Left ventricle myocardium inferior (tissue), 1 donor: ENCODE measurements at places on chromosomes 12 and 14. TPM values are rescaled to one million over a fixed set of nuclear protein-coding genes. Genes with fewer than 3 reads are reported as not detected.

GRCh38 chr12:91140026-91140931, 29.0 kb upstream of the LUM start:
- no peak overlapping the region for H3K4me3 ChIP-seq
- H3K4me1 ChIP-seq: peaks cover 14% of the 10 kb centered on the region
- H3K36me3 ChIP-seq: no peaks in the 10 kb centered on the region
- H3K27ac ChIP-seq: peak overlapping the region; percentile 67

GRCh38 chr14:67532998-67533753, at the start of gene PLEKHH1:
TSS of gene PLEKHH1 (plus strand) at chr14:67533290. CDS start at chr14:67541868, 8,578 bp downstream.
- H3K4me3 ChIP-seq: peak within 1 kb of the TSS; percentile 72
- H3K27me3 ChIP-seq: no peaks in the 10 kb centered on the region

GRCh38 chr12:113448873-113449272, 22.8 kb downstream of the LHX5 start:
- peaks cover 78% of the 10 kb centered on the region for H3K27me3 ChIP-seq
- DNase-seq: no peak
- H3K36me3 ChIP-seq: no peaks in the 10 kb centered on the region
- H3K4me1 ChIP-seq: no peaks in the 10 kb centered on the region
- no peak overlapping the region for H3K4me3 ChIP-seq

DNA sequence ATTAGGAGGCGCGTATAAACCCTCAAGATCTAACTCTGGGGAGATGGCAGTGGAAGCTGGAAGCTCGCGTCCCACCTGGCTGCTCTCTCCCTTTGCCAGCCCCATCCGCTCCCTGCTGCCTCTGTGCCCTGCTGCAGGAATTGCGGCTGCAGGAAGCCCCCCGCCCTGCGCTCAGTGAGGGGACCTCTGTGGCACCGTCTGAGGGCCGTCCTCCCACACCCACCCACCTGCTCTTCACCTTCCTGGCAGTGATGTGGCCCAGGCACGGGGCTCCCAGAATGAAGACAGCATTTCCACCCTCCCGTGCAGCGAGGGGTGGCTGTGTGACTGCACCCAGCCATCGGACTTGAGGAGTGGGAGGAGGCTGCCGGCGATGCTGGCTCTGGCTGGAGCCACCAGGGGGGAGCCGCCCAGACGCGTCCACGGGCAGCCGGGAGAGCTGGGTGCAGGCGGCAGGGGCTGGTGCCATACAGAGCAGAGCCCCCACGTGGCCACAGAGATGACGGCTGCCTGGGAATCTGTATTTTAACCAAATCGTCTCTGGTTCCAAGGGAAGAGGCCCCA, 28.3 kb upstream of the GALNT9 start:
- H3K27me3 ChIP-seq: peaks cover 55% of the 10 kb centered on the region
- peak; percentile 5 for DNase-seq
- no peak overlapping the region for H3K4me3 ChIP-seq

LPAR5 gene
- 7.0 TPM for total RNA-seq

DNA sequence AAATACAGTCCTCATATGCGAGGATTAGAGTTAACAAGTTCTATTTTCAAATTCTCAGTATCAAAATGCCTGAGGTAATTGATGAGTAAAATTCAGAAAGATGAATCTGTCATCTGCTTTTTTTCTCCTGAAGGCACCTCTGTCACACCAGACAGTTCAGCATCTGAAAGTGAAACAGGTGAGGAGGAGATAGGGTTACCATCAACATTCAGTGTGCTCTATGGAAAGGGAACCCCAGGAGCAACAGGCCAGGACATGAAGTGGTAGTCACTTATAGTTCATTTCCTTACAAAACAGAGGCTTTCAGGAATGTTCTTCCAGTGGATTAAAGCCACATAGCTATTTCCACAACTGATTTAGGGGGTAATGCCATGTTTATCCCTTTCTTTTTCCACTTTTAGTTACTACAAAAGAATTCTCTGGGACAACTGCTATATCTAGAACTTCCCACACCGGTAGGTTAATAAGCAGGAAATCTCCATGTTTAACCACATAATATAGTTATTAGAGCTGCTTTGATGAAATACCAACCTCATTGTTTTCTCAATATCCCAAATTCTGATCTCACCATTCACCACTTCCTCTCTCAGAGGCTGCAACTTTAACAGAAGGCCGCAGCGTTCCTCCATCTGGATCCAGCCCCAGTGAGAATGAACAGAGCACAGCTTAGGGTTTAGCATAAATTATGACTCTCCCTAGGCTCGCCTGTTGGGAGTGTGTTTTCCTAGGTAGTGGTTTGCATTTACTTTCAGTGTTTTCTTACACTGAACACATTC, 177.0 kb upstream of the CNTN1 start:
- H3K27ac ChIP-seq: no peak overlapping the region
- no peaks in the 10 kb centered on the region for H3K27me3 ChIP-seq
- no peaks in the 10 kb centered on the region for H3K4me1 ChIP-seq
- no peaks in the 10 kb centered on the region for H3K36me3 ChIP-seq
- no peak overlapping the region for H3K4me3 ChIP-seq

- peaks cover 46% of the 10 kb centered on the region for H3K36me3 ChIP-seq
- H3K4me1 ChIP-seq: peaks cover 53% of the 10 kb centered on the region
- peak; percentile 87 for DNase-seq
- H3K4me3 ChIP-seq: peak overlapping the region; percentile 30
These were observed 13.7 kb downstream of the COA8 start for GRCh38 chr14:103576371-103577024.

C12orf50 gene
- not detected for total RNA-seq

- H3K4me1 ChIP-seq: no peaks in the 10 kb centered on the region
- no peaks in the 10 kb centered on the region for H3K36me3 ChIP-seq
- H3K27ac ChIP-seq: no peak overlapping the region
- H3K4me3 ChIP-seq: no peak overlapping the region
These were observed 10.2 kb upstream of the ACSM4 start for GRCh38 chr12:7293670-7294069.

DNA sequence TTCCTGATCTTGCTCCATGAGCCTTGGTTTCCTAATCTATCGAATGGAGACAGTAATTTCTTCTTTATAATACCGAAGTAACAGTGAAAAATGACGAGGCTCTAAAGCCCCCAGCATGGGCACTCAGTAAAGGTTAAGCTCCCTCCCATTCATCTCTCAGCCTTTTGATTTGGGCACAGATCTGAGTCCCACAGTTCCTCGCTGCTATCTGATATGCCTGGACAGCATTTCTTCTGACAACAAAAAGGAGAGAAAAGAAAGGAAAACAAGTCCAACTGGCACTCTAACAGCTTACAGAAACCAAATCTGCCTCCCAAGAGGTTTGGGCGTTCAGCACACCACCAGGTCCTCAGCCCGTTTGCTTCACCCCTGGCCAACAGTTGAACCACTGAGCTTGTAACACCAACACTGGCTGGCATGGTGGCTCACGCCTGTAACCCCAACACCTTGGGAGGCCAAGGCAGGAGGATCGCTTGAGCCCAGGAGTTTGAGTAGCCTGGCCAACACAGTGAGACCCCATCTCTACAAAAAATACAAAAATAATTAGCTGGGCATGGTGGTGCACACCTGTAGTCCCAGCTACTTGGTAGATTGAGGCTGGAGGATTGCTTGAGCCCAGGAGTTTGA, 19.5 kb downstream of the CCDC88C start:
- H3K36me3 ChIP-seq: no peaks in the 10 kb centered on the region
- H3K27ac ChIP-seq: no peak overlapping the region
- peaks cover 48% of the 10 kb centered on the region for H3K4me1 ChIP-seq
- H3K4me3 ChIP-seq: no peak overlapping the region

- no peak overlapping the region for H3K4me3 ChIP-seq
- peaks cover 28% of the 10 kb centered on the region for H3K4me1 ChIP-seq
- no peak for DNase-seq
- H3K27ac ChIP-seq: no peak overlapping the region
- H3K27me3 ChIP-seq: no peaks in the 10 kb centered on the region
These were observed 122.5 kb upstream of the MAX start for GRCh38 chr14:65224799-65225198.

DNA sequence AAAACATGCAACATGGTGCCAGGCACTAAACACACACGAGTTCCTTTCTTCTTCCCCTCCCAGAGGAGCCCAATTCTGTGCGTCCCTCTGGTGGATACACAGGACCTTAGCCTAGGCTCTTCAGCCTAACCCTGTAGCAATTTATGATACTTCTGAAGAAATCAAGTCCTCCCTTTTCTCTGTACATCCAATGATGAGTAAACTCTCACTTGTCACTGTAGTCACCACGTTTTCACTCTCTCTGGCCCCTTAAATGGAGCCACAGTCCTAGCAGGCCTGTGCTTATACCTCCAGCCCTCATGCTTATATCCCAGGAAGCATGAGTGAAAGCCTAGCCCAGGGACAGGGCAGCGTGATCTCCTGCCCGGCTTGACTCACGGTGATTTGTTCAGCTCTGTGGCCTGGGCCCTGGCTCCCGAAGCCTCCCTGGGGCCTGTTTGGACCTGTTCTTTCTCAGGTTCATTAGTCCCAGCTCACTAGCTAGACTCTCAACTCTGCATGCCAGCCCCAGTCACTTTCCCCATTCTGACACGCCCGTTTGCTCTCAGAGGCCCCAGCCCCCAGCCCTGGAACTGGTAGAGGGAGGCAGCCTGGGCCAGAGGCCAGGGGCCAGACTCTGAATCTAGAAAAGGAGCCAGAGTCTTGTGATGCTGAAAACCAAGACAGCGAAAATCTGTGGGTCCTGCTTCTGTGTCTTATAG, 24.1 kb upstream of the PLEKHG3 start:
- H3K27me3 ChIP-seq: no peaks in the 10 kb centered on the region
- H3K4me3 ChIP-seq: no peak overlapping the region
- peaks cover 33% of the 10 kb centered on the region for H3K4me1 ChIP-seq
- H3K36me3 ChIP-seq: no peaks in the 10 kb centered on the region

DNA sequence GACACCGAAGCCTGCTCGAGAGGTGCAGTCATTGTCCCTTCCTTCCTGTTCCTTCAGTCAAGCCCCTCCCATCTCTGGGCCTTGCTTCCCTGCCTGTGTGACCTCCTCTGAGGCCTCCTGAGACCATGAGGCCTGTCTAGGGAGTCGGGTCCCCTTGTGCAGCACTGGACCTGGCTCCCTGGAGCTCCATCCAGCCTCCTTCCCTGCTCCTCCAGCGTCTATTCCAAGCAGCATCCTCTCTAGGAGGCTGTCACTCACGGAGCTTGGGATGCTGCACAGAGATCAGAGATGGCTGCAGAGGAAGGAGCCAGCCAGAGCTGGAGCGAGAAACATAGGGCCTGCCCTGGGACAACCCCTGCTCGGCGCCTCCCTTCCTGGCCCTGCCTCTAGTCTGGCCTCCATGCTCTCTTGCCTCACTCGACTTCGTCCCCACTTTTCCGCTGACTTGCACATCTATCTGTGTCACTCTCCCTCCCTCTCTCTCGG, 142.7 kb downstream of the BCL11B start:
- no peaks in the 10 kb centered on the region for H3K4me1 ChIP-seq

DNA sequence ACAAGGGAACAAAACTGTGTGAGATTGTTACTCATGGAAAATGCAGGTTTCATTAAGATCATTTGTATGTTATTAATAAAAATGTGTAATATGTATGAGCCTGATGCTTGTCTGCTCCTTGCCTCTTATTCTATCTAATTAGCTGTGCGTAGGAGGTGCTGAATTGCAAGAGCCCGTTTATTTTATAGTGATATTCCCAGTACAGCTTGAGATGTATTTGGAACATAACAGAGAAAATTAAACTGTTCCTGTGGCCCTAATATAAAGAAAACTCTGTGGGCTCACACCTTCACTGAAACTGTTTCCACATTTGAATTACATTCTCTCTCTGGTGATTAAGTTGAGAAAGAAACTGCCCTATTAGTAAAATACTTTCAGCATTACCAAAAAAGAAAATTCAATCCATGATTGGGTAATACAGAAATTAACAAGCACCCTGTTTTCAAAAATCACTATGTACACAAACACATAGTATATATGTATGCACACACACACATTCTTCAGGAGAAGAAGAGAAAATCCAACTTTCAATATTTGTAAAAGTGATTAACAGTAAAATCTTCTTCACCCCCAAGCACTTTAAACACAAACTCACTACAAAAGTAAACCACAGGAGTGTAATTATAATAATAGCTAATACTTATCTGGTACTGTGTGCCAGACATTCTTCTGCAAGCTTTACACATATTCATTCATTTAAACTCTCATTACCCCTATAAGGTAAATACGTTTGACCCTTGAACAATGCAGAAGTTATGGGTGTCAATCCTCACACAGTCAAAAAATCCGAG, 233.2 kb downstream of the PHLDA1 start:
- no peak overlapping the region for H3K27ac ChIP-seq
- H3K27me3 ChIP-seq: no peaks in the 10 kb centered on the region
- H3K36me3 ChIP-seq: no peaks in the 10 kb centered on the region
- DNase-seq: no peak

YARS2 gene
- 11.6 TPM for total RNA-seq

DNA sequence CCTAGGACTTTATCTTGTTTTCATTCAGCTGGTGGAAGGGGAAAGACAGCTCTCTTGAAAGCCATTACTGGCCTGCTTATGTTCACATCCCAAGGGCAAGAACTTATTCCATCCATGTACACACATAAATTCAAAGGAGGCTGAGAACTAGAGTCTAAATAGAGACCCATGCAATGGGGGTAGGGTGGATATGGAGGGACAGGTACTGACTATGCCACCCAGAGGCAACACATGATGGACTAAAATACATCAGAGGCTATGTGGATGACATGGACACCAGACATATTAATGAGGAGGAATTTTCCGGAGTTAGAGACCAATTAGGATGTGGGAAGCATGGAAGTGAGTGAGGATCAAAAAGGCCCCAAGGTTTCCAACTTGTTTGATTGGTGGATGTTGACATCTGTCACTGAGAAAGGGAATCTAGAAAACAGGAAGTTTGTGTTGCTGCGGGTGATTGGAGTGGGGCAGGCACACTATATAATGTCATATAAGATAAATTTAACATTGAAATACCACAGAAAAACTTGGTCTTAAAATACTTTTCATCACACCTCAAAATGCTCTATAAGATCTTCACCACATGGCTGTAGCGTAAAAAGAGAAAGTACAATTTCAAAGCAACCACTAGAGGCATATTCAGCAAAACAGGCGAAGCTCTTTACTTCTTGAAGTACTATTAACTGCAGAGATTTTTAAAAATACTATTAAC, 130.4 kb downstream of the GRIP1 start:
- no peaks in the 10 kb centered on the region for H3K36me3 ChIP-seq
- no peak for DNase-seq
- no peak overlapping the region for H3K27ac ChIP-seq
- no peaks in the 10 kb centered on the region for H3K4me1 ChIP-seq
- no peaks in the 10 kb centered on the region for H3K27me3 ChIP-seq

ADAM21 gene
- total RNA-seq: 0.38 TPM

LRTM2 gene
- total RNA-seq: not detected

PIWIL1 gene
- not detected for total RNA-seq
